WERI-Rb-1 (cell line): ENCODE measurements at places on chromosomes 4 and X.

DNA sequence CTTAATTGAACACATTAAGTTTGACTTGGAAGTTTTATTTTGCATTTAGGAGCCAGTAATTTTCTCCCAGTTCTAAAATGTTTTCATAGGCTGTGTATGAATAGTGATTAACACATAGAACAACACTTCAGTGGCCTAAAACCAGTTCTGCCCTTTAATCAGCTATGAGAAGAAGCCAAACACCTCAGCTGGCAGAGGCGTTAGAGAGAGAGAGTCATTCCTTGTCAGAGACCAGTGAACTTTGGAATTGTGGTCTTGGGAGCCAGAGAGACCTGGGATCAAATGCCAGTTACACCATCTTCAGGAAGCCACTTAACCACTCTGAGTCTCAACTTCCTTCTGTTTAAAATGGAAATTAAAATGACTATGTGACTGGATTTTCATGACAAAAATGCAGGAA, 39.3 kb upstream of the PRPS2 start:
- no peak for DNase-seq

DNA sequence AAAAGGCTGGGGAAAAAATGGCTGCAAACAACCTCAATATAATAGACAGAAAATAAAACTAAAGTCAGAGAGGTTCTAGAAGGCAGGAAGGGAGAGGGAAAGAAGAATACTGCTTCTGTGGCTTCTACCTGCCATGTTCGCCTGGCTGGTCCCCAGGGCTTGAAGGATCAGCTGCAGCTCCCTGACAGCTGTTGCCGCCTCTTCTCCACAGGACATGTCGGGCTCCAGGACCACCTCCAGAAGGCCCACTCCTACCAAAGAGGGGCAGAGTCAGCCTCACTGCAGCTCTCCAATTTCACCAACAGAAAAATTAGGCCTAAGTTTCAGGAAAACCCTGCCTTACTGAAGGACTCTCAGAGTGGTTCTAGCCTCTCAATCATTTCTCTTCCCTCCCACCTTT, 44.9 kb downstream of the GATB start:
- DNase-seq: no peak

DNA sequence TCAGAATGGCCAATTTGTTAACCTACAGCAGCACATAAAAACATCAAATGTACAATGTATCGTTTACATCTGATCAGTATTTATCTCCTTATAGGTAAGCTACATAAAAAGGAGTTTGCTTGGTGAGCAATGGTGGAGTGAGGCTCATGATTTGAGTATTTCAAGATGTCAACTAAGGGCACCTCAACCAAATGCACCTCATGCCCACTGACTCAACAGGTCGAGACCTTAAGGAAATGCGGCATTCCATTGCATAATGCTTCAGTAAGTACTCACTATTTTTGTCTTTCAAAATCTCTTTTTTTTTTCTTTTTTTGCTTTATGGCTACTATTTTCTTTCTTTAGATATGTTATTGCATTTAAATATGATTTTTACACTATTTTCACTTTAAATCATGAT, 181.0 kb upstream of the TLL1 start:
- DNase-seq: no peak

GRCh38 chr4:38330936-38331335, 333.1 kb upstream of the KLF3 start:
- no peak for DNase-seq

- no peak for DNase-seq
These were observed 307 bp upstream of the ATRX start for GRCh38 chrX:77786365-77786680.

GRCh38 chr4:107896158-107896645, 35.1 kb upstream of the CYP2U1 start:
- no peak for DNase-seq

- no peak for DNase-seq
These were observed 126.7 kb downstream of the FRYL start for GRCh38 chr4:48653217-48654014.

- no peak for DNase-seq
These were observed 93.9 kb upstream of the JADE1 start for GRCh38 chr4:128715616-128716015.

DNA sequence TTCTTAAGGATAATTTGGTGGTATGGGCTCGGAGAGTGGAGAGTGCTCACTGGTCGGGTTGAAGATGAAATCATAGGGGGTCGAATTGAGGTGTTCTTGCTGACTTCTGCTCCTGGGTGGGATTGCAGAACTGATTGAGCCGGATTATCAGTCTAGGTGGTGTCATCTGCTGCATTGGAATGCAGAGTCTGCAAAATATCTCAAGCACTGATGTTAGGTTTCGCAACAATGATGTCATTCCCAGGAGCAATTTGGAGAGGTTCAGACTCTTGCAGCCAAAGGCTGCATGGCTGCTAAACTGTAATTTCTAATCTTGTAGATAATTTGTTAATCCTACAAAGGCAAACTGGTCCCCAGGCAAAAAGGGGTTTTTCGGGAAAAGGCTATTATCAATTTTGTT, 67.7 kb downstream of the RHOH start:
- DNase-seq: no peak

DNA sequence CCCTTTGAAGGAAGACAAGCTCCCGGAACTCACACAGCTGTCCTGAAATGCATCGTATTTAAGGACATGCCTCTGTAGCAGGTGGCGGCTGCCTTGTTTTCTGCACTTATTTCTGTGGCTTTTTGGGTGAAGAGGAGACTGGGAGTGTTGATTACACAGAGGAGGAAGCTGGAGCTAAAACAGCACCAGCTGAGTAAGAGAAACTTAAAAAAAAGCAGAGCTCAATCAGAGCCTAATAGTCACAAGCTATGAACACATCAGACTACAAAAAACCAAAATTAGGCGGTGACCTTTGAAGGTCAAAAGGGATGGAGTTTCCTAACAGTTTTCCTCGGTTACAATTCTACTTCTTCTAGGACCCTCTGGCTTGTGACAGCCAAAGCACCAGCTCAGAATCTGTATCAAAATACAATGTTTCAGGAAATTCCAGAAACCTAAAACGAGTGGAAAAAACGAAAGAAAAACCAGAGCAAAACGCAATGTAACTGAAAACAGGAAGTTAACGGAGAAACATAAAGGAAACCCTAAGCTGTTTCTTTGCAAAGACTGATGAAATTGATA, 13.5 kb downstream of the PRKX start:
- DNase-seq: no peak

- no peak for DNase-seq
These were observed 1.2 kb upstream of the ZNF827 start for GRCh38 chr4:145939856-145940255.

DNA sequence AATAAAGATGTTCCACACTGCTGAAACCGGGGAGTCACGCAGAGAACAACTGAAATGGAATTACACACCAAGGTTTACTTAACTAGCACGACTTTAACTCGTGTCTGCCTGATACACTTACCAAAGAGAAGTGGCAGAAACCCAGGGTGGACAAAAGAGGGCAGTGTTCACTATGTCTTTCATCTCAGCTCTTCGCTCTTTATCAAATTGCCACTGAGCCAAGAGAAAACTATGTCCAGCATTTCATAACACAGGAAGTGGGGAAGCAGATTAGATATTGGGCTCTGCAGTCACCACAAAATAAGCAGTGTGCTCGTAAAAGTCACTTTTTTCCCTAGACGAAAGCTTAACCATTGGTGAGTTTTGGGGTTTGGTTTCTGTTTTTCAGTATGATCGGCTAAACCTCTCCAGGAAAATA, 155.7 kb downstream of the CHIC2 start:
- DNase-seq: no peak

GRCh38 chr4:40157436-40157835, 39.4 kb upstream of the RHOH start:
- DNase-seq: no peak

DNA sequence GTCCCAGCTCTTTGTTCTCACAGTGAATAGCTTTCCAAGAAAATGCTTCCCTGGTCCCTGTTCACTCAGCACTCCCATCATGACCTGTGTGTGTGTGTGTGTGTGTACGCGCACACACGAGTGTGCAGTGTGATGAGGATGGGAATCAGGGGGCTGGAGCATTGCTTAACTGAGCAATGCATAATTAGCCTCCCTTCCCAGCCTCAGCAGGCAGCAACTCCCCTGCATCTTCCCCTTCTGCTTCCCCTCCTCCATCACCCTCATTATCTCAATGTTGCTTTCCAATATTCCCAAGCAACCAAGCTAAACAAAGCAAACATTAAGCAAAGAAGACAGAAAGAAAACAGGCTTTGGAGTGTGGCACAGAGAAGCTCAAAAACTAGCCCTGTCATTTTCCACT, 137.0 kb downstream of the RBM47 start:
- no peak for DNase-seq

GRCh38 chrX:26262121-26262523, 46.2 kb downstream of the MAGEB5 start:
- no peak for DNase-seq

- DNase-seq: no peak
These were observed 26.5 kb upstream of the SORCS2 start for GRCh38 chr4:7165874-7166201.

GRCh38 chrX:12153741-12154140, 15.5 kb downstream of the FRMPD4 start:
- DNase-seq: no peak

- DNase-seq: no peak
These were observed 102.1 kb downstream of the ITIH6 start for GRCh38 chrX:54695816-54696487.

GRCh38 chr4:54872261-54872660, 214.5 kb downstream of the KIT start:
- no peak for DNase-seq

- no peak for DNase-seq
These were observed 428.4 kb upstream of the INTU start for GRCh38 chr4:127204322-127204721.

- DNase-seq: no peak
These were observed 1.1 kb downstream of the XIAP start for GRCh38 chrX:123860983-123861382.

GRCh38 chrX:129347291-129347690, 176.0 kb downstream of the SMARCA1 start:
- DNase-seq: no peak

DNA sequence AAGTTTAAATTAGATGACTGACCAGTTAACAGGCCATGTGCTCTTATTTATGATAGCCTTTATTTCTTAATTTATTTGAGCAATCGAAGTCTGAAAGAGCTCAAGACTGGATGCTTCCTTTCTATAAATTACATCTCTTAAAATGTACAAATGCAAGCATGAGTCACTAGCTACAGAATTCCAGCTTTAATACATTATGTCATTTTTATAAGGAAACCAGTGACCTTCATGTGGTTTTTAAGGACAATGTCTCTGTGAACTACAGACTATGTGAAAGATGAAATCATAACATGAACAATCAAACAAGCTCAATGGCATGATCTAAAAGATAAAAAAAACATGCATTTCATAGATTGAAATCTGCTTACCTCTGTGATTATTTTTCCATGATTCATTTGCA, 15.4 kb downstream of the HTR2C start:
- DNase-seq: no peak

GRCh38 chrX:139815771-139816170, 107.8 kb upstream of the MCF2 start:
- no peak for DNase-seq

GRCh38 chrX:55794405-55794804, 76.9 kb downstream of the RRAGB start:
- no peak for DNase-seq

GRCh38 chr4:37440501-37440900, 196.0 kb downstream of the NWD2 start:
- no peak for DNase-seq

GRCh38 chrX:151753313-151754046, 18.9 kb downstream of the CNGA2 start:
- peak; percentile 74 for DNase-seq

DNA sequence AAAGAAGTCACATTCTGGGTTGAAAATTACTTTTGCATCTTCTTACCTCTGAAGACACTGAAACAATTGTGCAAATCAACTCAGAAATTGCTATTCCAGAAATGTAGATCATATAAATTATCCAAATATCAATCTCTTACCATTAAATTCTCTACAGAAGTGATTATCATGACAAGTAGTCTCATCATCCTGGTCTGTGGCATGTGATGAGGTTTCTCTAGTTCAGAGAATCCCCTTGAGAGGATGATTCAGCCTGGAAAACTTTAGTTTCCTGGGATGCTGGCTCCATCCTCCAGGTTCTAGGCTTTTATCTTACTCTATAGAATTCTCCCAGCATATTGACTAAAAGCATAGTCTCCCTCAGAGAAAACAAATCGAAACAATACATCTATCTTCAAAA, 76.2 kb upstream of the S100G start:
- no peak for DNase-seq

DNA sequence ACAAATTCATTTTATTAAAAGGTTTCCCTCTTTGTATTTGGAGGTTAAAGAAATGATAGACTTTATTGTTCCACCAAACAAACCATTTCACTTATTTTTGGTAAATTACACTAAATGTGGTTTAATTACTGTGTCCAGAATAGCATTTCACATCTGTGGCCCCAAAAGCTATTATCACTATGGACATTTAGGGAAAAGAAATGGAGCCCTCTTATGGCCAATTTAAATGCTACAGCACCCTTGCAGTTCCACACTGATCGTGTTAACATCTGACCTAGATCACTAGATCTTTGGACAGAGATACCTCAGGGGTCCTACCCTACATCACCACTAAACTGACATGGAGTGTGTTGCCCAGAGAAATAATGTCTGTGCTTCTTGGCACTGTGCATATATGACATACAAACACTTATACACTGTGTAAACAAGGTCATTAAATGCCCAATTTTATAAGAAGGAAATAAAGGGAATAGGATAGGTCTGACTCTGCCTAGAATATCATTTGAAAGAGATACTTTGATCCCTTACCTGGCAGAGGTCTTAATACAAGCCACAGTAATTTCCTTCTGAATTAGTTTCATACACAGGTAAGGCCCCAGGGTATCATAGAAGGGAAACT, 163.9 kb downstream of the KDR start:
- no peak for DNase-seq

DNA sequence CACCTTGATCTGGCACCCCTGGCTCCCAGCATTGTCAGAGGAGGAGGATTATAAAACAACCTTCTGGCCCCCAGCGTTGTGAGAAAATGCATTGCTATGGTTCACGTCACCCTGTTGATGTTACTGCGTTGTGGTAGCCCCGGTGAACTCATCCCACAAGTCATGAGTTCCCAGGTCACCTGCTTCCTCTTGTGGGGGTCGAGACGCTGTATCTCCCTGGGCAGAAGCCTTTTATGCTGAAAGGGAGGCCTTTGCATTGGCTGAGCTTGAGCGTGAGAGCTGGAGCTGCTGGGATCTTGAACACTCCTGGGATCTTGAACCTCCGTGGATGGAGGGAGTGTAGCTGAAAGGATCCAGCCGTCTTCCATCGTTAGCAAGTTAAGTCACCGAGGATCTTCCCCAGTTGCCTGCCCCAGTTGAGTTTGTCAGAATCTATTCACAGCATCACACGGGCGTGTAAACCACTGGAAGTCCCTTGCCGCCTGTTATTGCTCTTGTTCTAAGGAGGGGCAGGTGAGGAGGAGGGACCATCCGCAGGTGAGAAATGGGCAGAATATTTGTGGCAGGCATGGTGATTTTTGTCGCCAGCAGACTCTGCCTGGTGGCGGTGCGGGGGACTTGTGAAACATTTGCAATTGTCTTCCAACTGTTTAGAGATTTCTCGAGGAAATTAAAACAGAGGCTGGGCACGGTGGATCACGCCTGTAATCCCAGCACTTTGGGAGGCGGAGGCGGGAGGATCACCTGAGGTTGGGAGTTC, 299.9 kb downstream of the ASMT start:
- no peak for DNase-seq

GRCh38 chr4:168832763-168833575, 177.1 kb downstream of the CBR4 start:
- peak; percentile 23 for DNase-seq

GRCh38 chr4:158111241-158111640, 61.6 kb downstream of the GASK1B start:
- no peak for DNase-seq

GRCh38 chr4:26821677-26822503, 38.8 kb upstream of the STIM2 start:
- no peak for DNase-seq
